ENCODE measurements at places on chromosomes 5 and 9.

- no peak for DNase-seq
Measured at GRCh38 chr5:87246061-87246460, 21.6 kb upstream of the RASA1 start.

DNA sequence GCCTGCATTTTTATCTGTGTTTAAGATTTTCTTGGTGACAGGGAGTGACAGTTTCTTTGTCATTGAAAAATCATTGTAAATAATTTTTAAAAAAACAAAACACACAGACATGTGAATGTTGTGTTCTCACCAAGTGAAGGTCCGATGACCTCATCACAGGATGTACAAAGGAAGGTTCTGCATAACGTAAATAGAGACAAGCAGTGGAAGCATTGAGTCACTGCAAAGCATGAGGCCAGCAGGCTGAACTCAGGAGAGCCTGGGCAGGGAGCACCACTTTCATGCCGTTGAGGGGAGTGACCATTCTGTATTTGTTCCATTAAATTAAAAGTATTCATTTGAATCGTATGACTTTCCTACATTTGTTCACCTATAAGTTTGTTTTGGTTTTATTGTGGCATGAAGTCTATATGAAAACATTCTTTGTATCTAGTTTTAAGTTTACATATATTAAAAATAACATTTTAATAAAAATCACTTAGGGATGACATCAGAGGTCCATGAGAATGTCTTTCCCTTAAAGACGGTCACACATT, 70.4 kb upstream of the TLE1 start:
- DNase-seq: no peak

DNA sequence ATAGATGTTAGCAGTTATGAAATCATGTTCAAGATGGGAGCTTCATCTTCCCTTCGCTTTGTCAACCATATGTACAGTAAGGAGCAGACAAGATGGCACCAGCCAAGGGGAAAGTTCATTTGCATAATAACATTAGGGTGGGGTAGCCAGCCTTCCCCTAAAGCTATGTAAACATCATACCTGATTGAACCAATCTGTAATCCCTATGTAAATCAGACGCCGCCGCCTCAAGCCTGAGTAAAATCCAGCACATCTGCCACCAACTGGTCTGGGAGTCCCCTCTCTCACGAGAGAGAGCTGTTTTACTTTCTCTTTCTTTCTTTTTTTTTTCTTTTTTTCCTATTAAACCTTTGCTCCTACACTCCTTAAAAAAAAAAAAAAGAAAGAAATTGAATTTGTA, 30.8 kb upstream of the REEP2 start:
- DNase-seq: no peak

- DNase-seq: no peak
Measured at GRCh38 chr5:143600396-143601075, 197.1 kb upstream of the NR3C1 start.

GRCh38 chr5:159322180-159322579, 8.1 kb downstream of the IL12B start:
- DNase-seq: no peak

DNA sequence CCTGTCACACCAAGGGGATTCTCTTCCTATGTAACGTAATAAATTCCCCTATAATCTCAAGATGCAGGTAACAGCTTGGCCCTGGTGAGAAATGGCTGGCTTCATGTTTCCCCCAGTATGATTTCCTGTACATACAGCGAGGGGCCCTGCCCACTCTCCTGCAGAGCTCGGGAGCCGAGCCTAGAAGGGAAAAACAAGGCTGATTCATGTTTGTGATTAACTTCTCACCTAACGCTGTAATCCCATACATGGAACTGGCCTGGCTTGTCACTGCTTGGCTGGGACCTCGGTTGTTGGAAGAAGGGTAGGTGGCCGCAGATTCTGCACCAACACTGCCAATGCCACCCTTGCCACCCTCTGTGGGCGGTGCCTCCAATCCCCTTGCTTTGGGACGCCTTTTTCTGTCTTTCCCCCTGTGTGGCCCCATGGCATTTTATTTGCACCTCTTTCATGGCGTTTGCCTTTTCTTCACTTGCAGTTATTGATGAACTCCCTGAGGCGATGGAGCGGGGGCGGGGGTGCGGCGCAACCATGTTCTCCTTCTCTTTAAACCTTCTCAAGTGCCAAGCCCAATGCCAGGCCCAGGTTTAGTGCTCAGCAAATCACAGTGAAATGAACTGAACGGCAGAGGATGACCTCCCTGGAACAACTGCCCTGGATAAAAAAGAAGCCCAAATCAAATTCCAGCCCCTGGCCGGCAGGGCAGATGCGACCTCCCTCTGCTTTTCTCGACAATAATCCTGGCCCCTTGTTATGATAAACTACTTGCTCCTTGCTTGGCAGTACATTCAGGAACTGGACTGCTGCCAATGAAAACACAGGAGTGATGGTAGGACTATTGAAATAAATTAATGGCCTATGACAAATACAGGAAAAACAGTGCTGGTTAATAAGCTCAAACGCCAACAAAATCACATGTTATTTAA, 108.1 kb downstream of the TMEM174 start:
- no peak for DNase-seq

DNA sequence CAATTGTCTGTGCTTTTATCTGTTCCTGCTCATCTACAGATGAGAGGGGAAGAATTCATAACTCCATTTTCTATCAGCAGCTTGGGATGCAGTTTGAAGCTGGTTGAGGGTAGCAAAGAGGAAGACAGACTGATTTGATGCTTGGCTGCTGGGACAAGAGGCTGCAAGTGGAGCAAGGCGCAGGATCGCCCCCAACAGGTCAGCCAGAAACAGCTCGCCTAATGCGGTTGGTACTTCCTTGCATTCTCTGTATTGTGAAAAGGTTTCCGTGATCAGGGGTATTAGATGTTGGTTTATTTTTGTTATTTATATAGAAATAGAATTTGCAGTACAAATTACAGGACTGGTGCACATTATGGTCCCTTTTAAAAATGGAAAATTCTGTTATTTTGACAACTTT, 40.6 kb downstream of the ZNF883 start:
- DNase-seq: no peak

DNA sequence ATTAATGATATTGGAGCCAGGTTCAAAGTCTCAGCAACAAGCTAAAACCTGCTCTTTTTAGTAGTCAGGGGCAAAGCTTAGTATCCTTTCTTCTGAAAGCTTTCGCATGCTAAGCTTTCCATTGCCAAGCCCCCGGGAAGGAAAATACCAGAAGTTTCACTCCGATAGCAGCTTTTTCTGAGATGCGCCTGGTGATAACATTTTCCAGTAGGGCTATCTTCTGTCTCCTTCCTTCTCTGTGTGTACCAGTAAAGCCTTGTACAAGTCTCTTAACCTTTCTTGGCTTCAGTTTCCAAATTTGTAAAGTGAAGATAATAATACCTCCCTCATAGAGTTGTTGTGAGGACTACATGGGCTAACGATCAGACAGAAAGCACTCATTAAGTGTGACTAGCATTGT, 36.7 kb downstream of the DOCK8 start:
- DNase-seq: no peak

DNA sequence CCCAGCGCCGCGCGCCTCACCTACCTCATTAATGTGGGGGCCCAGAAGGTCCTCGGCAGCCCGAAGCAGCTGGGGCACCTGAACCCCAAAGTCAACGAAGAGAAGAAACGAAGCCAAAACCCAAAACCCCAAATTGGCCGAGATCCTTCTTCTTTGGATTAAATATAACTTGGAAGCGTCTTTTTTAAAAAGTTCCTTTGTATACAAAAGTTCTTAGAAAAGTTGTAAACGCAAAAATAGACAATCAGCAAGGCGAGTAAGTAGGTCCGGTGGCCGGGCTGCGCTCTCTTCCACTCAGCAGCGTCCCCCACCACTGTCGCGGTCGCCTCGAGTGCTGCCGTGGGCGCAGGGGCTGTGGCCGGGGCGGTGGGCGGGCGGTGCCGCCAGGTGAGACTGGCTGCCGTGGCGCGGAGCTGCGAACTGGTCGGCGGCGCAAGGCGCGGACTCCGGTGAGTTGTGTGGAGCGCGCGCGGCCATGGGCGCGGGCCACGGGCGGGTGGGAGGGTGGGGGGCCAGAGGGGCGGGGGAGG, 360 bp downstream of the KLF4 start:
- DNase-seq: no peak

DNA sequence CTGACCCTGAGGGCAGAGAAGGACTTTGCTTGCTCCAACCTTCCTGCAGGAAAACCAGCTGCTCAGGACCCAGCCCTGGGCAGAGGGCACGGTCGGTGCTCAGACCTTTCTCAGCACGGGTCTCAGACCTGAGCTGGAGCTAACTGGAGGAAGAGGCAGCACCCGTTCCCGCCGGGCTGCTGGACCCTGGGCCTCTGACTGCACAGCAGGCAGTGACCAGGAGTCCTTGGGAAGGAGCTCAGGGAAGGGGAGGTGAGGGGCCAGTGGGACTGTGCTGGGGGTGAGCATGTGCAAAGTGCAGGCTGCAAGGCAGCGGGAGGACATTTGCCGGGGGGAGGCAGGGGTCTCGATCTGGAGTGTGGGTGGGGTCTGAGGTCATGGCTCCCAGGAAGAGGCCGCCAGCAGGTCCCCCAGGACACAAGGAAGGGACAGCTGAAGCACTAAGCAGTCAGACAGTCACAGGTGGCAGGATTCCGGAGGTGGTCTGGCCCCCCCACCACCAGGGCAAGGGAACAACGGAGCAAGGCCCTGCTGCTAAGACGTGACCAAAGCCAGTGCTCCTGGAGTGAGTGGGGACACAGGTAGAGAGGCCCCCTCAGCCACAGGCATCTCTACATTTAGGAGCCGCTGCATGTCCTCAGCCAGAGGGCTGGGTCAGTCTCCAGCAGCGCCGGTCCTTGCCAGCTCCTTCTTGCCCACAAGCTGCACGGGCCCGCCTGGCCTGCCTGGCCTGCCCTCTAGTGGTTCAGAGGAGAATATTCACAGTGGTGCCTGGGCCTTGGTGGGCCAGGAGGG, 4.8 kb upstream of the DPM2 start:
- DNase-seq: no peak

- no peak for DNase-seq
Measured at GRCh38 chr9:14352503-14352902, 38.6 kb upstream of the NFIB start.

DNA sequence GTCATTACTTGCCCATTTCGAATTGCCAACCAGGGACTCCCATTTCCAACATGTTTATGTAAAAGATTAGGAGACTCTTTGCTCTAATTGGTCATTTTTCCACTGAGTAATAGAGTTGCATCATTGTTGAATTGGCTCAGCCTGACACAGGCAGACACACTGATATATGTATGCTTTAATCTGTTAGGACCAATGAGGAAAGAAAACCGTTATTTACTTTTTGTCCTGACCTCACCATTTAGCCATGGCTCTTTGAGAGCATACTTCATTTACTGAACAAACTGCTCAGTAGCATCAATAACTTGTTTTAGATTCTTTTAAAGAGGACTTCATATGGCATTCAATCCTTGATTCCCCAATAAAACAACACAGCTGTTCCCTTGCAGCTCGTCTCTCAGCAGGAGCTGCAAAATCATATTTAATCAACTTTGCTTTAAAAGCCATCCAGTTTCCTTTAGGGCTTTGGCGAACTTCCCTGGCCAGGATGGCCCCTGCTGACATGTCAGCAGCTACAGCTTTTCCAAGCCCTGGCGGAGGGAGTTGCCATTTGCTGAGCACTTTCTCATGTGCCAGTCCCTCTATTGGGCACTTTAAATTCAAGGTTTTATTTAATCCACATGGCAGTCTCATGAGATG, 251.5 kb upstream of the TNC start:
- no peak for DNase-seq

GRCh38 chr5:102249381-102249780, 46.7 kb downstream of the SLCO4C1 start:
- DNase-seq: no peak

GRCh38 chr9:86734771-86735170, 212.5 kb downstream of the GAS1 start:
- no peak for DNase-seq

DNA sequence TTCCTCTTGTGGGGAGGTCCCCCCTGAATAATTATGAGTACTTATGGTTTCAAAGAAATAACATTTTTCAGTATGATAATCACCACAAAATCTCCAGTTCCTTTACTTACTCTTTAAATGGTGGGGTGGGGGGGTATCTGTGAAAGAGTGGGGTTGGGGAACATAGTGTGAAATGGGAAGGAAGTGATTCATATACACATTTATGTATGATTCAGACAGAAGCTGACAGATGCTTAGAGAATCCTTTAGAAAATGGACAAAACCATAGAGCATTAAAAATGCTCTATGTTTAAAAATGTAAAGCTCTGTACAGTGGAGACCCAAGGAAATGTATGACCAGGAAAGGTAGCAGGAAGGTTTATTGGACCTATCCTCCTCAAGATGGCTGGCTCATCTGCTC, 267.5 kb upstream of the GRIA1 start:
- DNase-seq: no peak

- DNase-seq: no peak
Measured at GRCh38 chr9:130453487-130453886, 8.7 kb downstream of the ASS1 start.

DNA sequence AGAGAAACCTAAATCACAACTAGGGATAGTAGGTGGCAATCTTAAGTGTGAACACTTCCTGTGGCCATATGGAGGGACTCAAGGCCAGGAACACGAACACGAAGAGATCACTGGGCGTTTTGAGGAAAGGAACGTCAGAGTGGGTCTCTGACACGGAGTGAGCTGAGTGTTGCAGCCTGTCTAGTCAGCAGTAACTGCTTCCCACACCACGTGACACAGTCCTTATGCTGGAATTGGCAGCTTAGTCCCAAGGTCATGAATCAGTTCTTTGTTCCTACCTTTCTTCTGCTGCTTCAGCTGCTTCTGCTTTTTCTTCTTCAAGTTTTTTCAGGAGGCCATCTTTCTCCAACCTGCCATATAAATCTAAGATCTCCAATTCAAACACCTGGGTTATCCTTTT, 18.2 kb downstream of the SPACA9 start:
- DNase-seq: no peak

DNA sequence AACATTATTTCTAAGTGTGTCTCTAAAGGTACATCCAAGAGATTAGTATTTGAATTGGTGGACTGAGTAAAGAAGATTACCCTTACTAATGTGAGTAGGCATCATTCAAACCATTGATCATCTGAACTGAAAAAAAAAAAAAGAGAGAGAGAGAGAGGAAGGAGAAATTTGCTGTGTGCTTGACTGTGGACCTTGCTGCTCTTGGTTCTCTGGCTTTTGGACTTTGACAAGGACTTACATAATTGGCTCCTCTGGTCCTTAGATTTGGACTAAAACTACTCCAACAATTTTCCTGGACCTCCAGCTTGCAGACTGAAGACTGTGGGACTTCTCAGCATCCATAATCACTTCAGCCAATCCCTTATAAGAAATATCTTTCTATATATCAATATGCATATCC, 1091.9 kb upstream of the EDIL3 start:
- DNase-seq: no peak

- DNase-seq: no peak
Measured at GRCh38 chr5:132500931-132501628, 10.5 kb upstream of the IRF1 start.

GRCh38 chr5:79263-79662, 12.7 kb upstream of the PLEKHG4B start:
- no peak for DNase-seq

GRCh38 chr9:35816708-35817107, 1.9 kb upstream of the HINT2 start:
- no peak for DNase-seq

- no peak for DNase-seq
Measured at GRCh38 chr5:121033334-121033733, 569.2 kb downstream of the PRR16 start.

GRCh38 chr9:91978740-91979414, 28.8 kb upstream of the ROR2 start:
- DNase-seq: no peak

- DNase-seq: no peak
Measured at GRCh38 chr5:112684121-112684520, 53.6 kb upstream of the APC start.

- DNase-seq: no peak
Measured at GRCh38 chr5:97529354-97529985, 346.4 kb upstream of the RIOK2 start.

- no peak for DNase-seq
Measured at GRCh38 chr9:134955156-134955555, 37.4 kb upstream of the FCN1 start.

Measured in stimulated activated CD8-positive, alpha-beta memory T cell treated with anti-CD3 and anti-CD28 coated beads, Interleukin-15, amount 100 ng/mL, for 4 hours (primary cell).